ENCODE measurements at places on chromosomes 16 and 17.

GRCh38 chr17:68290268-68290954 is 516 bp downstream of the SLC16A6 start:
- no peak for DNase-seq

GRCh38 chr17:19250421-19251173 is 13.4 kb downstream of the EPN2 start:
- no peak for DNase-seq

GRCh38 chr17:30095507-30096244 is 20.9 kb upstream of the NSRP1 start:
- no peak for DNase-seq

DNA sequence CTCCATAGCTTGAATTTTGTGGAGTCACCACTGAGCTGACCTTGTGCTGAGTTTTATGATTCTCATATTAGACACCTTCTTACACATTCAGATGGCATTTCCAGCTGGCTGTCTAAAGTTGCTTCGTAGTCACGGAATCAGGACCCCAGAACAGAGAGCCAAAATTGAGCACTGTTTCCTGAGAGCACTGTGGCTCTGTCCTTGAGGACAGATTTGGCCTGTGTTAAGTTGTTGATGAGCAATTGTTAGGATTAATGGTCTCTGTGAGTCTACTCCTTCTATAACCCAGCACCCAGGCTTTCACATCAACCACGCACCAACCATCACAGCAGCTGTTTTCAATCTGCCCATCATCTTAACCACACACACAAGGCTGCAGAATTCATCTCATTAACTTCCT is 277.5 kb upstream of the HSBP1 start:
- DNase-seq = no peak

GRCh38 chr17:64662774-64663367 is 764 bp upstream of the SMURF2 start:
- DNase-seq = no peak

DNA sequence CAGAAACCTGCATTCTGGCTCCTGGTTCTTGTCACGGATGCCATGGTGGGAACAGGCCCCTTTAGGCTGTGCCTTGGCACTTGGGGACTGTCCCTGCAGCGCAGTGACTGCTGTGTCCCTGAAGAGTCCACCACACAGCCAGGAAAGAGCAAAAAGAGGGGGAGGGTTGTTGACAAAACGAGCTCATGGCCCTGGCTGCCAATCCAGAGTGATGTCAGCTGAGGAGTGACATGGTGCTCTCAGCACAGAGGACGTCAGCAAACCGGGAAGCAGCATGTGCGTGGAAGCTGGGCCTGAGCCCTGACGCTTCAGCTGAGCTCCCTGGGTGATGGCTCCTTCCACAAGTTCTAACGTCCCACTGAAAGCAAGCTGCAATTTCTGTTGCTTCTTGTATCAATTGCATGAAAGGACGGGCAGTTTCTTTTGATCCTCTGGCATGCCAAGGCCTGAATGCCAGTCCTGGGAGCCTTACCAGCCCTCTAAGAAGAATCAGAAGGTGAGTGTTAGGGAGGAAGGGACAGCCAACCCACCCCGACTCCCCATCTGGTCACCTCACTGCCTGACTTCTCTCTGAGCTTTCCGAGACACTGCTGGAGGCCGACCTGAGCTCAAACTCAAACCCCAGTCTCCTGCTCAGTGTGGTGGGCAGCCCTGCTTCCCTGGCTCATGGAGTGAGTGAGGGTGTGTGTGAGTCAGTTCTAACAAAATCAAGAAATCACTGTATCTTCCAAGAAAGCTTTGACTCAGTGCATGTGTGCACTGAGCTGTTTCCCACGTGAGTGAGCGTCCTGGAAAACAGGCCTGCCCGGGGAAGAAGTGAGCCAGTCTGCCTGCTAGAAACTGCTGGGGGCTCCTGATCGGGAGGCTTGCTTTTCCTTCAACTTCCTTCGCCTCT is 14.7 kb upstream of the WNT3 start:
- DNase-seq = no peak

GRCh38 chr17:13004336-13004735 is 13.5 kb downstream of the ELAC2 start:
- no peak for DNase-seq

GRCh38 chr17:53475002-53475401 is 347.7 kb upstream of the KIF2B start:
- DNase-seq = no peak

GRCh38 chr16:73371584-73372319 is 323.8 kb upstream of the ZFHX3 start:
- DNase-seq = no peak

GRCh38 chr17:50531428-50532025 is 1.0 kb upstream of the EPN3 start:
- no peak for DNase-seq

GRCh38 chr16:66706506-66706880 is 9.9 kb upstream of the CMTM4 start:
- DNase-seq = no peak

- no peak for DNase-seq
Observed at GRCh38 chr17:64499805-64500486, 3.1 kb upstream of the POLG2 start.

- DNase-seq = no peak
Observed at GRCh38 chr16:78147911-78148401, 48.5 kb downstream of the WWOX start.

- DNase-seq = no peak
Observed at GRCh38 chr16:19411298-19411697, 6.4 kb upstream of the TMC5 start.

DNA sequence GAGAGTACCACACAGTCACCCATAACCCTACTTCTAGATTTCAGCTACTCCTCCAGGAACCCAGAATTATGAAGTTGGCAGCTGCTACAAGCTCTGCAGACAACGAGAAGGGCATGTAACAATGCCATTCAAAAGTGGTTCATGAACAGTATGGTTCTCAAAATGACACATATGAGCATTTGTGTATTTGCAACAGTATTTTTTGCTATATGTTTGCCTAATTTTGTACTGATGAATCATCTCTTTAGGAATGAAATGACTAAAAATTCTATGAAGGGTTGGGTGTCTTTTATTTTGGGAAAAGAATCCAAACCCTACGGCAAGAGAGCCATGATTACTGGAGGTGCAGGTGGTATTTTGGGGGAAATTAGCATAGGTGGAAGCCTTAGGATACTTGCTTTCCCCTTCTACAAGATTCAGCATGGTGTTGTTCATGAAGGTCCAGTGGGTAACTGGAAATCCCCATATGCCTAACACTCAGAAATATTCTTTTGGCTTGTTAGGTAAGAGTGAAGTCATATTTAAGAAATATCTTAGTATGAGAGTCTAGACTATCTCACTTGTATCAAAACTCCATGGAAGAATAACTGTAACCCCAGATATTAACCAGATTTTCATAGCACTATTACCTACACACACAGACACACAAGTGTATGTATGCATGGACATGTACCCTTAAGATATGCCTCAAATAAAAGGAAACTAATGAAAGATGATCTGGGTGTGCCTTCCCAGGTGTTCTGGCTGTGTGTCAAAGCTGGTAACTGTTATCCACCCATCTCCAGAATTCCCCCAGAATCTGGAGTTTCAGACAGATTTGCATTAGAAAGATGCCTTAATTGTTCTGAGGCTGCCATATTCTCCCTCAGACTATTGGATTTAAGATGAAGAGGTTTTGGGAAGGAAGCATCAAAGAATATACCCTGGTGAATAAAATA is 688.2 kb upstream of the SOX9 start:
- no peak for DNase-seq

DNA sequence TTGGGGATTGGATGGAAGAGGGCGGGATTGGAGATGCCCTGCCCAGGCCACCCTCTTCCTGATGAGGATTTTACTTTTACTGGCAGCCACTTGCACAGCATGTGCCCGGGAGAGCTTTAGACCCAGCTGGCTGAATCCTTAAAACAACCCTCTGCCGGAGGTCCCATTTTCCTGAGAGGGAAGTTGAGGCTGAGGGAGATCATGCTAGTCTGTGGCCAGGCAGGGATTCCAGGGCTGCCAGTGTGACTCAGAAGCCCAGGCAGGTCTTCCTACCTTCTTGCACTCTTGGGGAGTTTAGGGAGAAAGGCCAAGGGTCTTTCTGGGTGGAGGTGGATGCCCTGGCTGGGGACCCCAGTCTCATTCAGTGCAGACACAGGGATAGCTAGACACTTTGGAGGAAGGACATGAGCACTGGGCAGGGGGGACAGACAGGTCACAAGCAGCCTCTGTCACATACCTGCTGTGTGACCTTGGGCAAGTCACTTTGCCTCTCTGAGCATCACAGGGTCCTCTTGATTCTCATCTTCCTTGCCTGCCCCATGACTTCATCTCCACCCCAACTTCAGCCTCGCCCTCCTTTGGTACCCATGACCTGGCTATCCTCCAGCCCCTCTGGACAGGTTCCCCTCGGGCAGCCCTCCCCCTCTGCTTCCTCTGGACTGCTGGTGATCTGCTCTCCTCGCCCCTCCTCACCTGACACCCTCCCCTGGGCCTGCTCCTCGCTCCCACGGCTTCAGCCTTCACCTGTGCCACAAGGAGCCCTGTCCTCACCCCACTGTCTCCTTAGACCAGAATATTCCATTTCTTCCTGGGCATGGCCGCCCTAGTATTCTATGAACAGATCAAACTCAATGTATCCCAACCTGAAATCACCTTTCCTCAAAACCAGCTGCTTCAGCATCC is 11.3 kb upstream of the DCAF7 start:
- no peak for DNase-seq

- DNase-seq = no peak
Observed at GRCh38 chr17:5500247-5500588, 13.9 kb downstream of the MIS12 start.

DNA sequence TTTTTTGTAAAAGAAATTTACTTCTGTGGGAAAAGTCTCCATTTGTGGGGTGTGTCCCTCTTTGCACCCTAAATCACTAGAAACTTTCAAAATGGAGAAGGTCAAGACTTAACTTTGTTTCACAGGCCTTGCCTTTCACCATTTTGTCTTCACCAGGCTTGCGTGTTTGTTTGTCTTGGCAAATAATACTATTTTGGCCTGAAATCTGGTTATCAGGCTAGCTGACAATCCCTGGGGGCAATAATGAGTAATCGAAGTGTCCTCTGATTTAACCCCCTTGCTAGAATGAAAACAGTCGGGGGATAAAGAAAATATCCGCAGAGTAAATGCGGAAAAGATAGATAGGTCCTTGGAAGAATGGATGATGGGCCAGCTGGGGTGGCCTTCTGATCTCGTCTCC is 34.5 kb downstream of the SLC39A11 start:
- no peak for DNase-seq

- no peak for DNase-seq
Observed at GRCh38 chr17:1168533-1169220, 11.1 kb downstream of the ABR start.

- no peak for DNase-seq
Observed at GRCh38 chr17:62628831-62629555, 1.5 kb downstream of the MRC2 start.

- DNase-seq = no peak
Observed at GRCh38 chr16:12588510-12588909, 215.2 kb downstream of the CPPED1 start.

GRCh38 chr17:50269477-50270434 is 4.5 kb upstream of the TMEM92 start:
- DNase-seq = peak; percentile 62

DNA sequence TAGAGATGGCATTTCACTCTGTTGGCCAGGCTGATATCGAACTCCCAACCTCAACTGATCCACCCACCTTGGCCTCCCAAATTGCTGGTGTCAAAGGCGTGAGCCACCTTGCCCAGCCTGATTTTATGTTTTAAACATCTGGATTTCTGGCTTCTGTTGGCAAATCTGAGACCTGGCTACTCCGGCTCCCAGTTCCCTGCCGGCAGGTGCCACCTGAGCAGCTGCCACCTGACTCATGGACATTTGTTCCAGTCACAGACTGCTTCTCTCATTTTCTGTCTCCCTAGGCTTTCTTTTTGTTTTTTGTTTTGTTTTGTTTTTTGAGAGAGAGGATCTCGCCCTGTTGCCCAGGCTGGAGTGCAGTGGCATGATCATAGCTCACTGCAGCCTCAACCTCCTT is 9.6 kb downstream of the PMM2 start:
- no peak for DNase-seq

GRCh38 chr16:89401641-89402445 is 88.5 kb downstream of the ANKRD11 start:
- DNase-seq = no peak

DNA sequence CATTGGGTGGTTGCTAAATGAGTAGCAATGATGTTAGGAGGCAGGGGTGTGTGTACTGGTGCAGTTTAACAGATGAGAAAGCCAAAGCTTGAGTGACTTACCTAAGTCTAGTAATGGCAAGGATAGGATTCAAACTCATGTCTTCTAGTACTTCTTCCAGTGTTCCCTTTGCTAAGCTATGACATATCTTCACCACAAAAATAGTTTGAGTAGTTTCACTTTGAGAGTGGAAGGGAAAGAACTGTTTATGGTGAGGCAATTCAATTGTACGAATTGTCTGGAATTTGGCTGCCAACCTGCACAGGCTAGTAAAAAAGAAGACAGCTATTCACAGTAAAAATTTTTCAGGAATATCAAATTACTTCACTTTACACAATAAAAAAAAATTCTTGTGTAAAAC is 138.0 kb downstream of the NLK start:
- DNase-seq = no peak

GRCh38 chr17:74677558-74678466 is 34.9 kb downstream of the CD300LF start:
- DNase-seq = no peak

DNA sequence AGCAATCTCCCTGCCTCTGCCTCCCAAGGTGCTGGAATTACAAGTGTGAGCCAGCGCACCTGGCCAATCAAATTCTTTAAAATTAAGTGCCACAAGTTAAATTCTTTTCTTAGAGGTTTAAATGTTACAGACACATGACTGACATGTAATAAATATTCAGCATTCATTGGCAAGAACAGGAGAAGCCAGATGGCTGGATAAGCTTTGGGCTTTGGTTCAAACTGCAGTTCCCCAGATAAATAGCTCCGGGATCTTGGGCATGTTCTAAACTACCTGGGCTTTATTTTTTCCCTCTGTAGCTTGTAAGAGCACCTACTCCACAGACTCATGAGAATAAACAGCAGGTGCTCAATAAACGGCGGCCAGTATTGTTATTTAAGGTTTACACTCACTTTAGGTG is 34.1 kb downstream of the ABAT start:
- DNase-seq = no peak

DNA sequence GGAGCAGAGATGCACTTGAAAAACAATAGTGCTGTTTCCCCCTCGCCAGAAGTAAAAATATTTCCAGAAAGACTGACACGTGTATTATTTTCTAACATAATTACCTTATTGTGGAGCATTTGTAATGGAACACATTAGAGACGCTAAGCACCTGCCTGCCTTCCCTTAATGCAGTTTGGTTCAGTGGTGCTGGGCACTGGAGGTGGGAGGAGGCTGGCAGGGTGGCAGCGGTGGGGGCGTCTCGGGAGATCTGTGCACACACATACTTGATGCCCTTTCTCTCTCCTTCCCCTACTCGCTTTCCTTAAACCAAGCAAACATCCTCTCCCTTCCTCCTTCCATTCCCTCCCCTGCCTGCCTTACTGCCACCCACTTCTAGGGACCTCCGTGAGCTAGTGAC is 156.6 kb upstream of the SDK2 start:
- DNase-seq = no peak

DNA sequence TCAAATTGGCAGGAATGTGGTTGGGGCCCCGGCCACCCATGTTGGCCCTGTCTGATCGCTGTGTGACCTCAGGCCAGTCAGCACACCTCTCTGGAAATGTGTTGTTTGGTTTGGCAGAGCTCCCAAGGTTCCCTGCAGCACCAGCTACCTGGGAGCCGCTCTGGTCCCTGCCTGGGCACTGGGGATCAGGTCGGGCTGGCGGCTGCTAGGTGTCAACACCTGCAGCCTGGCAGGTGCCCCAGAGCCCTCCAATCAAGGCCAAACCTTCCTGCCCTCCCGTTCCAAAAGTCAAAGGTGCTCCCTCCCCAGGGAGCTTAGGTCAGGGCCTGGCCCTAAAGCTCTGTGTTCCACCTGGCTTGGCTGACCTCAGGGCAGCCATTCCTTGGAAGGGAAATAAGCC is 55.9 kb downstream of the ZDHHC7 start:
- no peak for DNase-seq
